ENCODE measurements at places on chromosomes 6 and 20.

GRCh38 chr20:2751878-2752566 lies 48.4 kb downstream of the CPXM1 start:
- DNase-seq = peak; percentile 46

DNA sequence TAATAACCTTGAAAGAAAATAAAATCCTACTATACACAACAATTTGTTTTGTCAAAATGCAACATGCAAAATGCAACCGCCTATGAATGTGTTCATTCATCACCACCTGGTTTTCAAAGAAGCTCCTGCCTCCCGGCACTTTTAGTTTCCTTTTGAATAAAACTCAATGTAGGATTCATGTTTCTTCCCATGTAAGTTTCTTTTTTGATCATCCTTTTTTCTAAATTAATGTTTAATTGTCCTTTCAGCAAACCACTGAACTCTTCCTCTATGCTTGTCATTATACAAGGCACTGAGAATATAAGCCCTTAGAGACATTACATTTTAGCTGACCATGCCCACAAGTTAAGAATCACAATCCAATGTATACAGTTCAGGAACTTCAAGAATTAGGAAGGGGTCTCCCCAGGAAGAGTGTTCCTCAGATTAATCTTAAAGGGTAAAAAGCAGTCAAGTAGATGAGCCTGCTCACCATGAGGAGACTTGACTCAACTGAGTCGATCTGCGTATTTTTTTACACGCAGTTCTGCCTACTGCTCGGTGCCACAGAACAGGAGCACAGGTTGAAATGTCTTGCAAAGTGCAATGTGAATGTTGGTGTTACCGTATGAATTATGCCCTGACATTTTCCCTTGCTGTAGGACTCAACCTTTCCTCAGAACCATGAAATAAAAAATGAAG lies 7.2 kb upstream of the THEMIS start:
- DNase-seq = no peak

- no peak for DNase-seq
Measured at GRCh38 chr6:169008641-169009257, 244.9 kb downstream of the THBS2 start.

DNA sequence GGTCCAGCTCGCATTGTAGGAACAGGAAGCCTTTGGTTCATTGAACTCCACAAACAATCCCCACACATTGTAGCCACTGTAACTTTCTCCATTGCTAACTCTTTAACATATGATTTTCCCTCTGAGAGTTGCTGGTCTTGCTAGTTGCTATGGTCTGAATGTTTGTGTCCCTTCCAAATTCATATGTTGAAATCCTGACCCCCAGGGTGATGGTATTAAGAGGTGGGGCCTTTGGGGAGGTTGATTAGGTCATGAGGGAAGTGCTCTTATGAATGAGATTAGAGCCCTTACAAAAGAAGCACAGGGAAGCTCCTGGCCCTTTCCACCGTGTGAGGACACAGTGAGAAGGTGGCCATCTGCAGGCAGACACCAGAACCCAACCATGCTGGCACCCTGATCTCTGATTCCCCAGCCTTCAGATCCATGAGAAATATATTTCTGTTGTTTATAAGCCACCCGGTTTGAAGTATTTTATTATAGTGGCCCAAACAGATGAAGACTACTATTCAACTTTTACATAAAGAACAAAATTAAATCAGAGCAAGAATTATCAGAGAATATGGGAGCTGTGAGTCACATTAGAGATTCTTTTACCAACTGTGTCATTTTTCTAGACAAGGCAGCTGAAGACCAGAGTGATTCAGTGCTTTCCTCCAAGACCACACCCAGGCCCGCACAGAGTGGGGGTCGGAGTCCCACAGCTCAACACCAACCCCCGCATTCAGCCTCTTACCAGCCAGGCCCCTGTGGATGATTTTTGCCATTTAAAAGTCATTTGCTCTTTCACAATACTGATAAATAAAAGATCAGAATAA lies 143.0 kb downstream of the SAMD5 start:
- DNase-seq = no peak

- no peak for DNase-seq
Measured at GRCh38 chr6:149336609-149336928, 19.1 kb downstream of the TAB2 start.

DNA sequence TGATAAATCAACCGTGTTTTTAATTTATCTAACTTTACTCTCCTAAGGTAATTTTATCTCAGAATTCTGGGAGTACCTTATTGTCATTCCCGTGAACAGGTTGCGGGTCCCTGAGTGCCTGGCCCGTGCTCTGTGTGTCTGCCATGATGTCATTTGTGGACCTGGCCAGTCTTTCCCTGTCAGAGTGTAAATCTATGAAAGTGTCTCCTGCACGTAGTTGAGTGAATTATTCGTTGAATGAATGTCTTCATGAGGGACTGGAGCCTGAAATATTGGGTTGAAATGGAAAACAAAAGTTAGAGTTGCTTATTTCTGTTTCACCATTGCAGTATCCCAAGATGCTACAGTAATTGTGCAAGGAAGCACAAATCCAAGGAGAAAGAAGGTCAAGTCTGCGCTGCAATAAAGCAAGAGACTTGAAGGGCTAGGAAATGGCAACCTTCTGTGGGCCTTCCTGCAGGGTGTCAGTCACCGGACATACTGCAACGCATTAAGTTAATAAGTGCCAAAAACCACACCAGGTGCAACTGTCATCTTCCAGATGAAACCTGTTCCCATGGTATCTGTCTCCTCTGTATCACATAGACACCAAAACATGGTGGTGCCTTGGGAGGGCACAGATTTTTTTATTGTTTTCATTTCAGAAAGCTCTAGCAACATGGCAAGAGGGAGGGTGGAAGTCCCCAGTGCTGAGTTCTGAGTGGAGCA lies 135.5 kb downstream of the ZDHHC14 start:
- no peak for DNase-seq

GRCh38 chr20:25273046-25273445 lies 25.2 kb downstream of the PYGB start:
- no peak for DNase-seq

- no peak for DNase-seq
Measured at GRCh38 chr6:7909323-7910276, 988 bp downstream of the TXNDC5 start.

DNA sequence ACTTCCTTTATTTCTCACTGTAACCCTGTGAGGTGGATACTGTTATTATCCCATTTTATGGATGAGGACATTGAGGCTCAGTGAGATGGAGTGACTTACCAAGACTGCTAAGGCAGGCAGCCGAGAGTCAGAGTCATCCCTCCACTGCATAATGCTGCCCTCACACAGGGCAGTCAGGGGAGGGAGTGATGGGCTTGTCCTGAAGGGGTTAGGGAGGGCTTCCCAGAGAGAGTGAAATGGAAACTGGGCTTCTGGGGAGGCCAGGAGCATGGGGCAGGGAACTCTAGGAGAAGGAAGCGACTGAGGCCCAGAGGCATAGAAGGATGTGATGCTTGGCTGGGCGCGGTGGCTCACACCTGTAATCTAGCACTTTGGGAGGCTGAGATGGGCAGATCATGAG lies 31.1 kb downstream of the TM9SF4 start:
- no peak for DNase-seq

GRCh38 chr6:93604951-93605350 lies 185.6 kb upstream of the EPHA7 start:
- DNase-seq = no peak

- DNase-seq = no peak
Measured at GRCh38 chr6:148538261-148539190, 195.9 kb downstream of the SASH1 start.

DNA sequence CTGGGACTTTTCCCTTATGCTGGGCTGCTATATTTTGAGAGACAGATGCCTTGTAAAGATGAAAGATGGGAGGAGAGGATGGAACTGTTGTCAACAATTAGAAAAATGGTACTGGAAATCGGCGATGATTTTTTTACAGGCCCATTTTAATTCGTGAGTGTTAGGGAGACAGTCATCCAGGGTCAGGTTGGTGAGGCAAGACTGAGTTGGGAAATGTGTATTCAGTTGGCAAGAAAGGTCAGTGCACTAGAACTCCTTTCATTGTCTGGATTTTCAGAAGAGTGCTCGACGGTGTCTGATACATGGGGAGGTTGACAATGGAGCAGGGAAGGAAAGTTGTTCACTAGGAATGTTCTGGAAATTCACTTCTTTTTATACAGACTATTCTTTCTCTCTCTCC lies 394.4 kb downstream of the QKI start:
- DNase-seq = no peak

DNA sequence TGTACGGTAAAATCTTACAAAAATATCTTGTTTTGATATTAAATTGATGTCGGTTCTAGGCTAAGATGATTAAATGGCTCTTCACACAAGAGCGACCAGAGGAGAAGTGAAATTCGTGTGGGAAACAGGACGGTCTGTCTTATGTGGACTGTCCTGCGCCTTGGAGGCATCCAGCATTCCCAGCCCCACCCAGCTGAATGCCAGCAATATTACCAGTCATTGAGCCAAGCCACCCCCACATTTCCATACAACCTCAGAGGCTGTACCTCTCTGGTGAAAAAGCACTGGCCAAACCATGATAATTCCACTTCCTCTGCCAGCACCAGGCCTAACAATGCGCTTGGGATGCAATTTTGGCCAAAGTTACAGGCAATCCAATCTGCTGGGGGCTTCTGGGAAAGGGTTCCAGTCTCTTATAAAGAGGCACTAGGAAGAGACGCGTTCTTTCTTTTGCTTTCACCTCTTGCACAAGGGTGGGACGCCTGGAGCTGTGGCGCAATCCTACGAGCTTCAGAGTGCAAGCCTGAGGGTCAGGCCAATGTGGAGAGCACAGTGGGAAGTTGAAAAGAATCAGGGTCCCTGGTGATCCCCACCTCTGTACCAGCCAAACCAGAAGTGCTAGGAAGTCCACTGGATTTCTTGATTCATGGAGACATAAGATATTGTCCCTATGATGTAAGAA lies 213.1 kb downstream of the PREX1 start:
- DNase-seq = peak; percentile 1

GRCh38 chr6:408599-409102 lies 17.1 kb downstream of the IRF4 start:
- DNase-seq = peak; percentile 49

- no peak for DNase-seq
Measured at GRCh38 chr20:47004179-47004578, 109.5 kb downstream of the EYA2 start.

DNA sequence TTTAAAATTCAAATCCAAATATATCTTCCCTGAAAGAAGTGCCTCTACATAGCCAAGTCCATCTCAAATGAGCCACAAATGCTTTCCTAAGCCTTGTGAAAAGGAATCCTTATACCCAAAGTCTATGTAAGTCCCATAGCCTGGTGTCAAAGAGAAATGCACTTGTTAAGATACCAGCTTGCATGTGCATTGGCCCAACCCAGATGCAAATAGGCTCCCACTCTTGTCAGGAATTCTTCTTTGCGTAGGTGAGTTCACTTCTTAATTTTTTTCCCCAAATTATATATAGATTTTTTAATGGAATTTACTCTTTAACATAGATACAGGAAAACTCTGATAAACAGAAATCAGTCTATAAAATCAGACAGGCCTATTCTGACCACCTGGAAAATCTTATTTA lies 105.6 kb downstream of the RALGAPA2 start:
- DNase-seq = no peak

GRCh38 chr20:50464026-50464724 lies 46.0 kb upstream of the PTPN1 start:
- peak; percentile 69 for DNase-seq

DNA sequence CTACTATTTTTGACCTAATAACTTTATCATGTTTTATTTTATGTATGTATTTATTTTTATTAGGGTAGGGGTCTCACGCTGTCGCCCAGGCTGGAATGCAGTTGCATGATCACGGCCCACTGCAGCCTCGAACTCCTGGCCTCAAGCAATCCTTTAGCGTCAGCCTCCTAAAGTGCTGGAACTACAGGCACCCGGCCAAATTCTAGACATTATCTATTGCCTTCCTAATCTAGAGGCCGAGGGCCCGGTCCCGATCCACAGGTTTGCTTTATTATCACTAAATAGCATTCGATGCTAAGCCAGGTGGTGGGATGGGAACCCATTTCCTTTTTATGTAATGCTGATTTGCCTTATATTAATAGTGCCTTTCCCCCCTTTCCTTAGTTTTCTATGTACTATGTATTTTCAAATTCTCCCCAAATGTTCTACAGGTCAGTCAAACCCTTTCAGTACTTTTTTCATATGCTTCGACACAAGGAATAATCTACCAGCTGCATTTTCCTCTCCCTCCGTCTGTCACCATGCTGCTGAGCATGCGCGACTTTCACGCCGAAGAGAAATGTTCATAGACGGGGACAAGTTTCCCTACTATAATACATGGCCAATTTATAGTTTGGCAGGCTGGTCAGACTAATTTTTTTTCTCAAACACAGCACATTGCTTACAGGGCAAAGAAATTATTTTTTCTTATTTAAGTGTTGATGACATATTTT lies 6.4 kb downstream of the SERPINB6 start:
- DNase-seq = no peak

GRCh38 chr20:11936157-11936556 lies 18.5 kb downstream of the BTBD3 start:
- no peak for DNase-seq

DNA sequence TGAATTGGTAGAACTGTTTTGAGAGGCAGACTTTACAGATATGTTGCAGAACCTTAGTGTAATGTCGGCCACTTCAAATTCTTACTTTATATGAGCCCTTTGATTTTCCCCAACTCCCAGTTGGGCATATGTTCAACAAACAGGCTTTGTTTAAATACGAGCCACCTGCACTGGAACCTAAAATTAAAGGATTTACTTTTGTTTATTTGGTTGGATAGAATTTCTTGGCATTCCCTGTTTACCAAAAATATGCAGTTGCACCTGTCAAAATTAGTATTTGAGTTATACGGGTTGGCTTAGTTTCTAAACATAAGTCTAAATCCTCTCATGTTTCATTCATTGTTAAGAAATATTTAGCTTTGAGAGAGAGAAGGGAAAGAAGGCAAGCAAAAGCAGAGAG lies 2.4 kb upstream of the GLYATL3 start:
- no peak for DNase-seq

GRCh38 chr6:135274561-135275293 lies 93.6 kb downstream of the MYB start:
- no peak for DNase-seq

GRCh38 chr6:167130008-167130677 lies 7.2 kb downstream of the CCR6 start:
- no peak for DNase-seq

GRCh38 chr20:38669688-38670087 lies 54.6 kb upstream of the SLC32A1 start:
- DNase-seq = no peak

DNA sequence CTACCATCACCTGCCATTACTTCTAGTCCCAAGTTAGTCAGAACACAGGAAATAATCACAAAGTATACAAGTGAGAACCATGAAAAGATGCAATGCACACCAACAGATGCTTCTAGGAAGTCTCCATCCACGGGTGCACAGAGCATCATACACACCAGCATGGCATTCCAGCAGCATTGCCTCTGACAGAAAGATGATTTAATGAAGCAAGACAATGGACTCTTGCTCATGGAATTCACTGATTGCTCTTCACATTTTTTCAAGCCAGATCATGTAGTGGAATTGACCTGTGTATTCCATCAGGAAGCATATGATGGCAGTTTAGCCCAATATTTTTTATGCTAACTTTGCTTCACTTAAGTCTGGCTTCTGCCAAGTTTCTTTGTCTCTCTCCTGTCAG lies 406.3 kb upstream of the RGS17 start:
- DNase-seq = no peak

All from CD4-positive, alpha-beta T cell treated with Interleukin-15 for 1 hour (primary cell).